ENCODE measurements at places on chromosomes 4 and X.

DNA sequence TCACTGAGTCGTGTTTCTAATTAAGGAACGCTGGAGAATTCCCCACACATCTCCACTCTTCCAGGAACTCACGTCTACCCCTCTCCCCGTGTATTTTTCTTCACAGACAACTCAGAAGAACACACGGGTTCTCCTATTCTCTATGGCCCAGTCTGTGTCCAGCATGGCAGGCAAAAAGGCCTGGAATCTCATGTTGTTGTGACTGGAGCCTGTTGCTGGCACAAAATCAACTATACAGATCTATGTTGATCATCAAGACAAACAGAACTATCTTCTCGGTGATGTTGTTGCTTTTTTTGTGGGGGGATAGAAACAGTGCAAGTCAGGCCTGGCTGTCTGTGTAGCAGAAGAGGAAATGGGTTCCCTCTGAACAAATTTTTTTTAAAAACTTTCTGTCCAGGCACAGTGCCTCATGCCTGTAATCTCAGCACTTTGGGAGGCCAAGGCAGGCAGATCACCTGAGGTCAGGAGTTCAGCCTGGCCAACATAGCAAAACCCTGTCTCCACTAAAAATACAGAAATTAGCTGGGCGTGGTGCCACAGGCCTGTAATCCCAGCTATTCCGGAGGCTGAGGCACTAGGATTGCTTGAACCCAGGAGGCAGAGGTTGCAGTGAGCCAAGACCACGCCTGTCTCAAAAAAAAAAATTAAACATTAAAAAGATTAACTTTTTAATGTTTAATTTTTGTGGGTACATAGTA is 50.5 kb upstream of the CBR4 start:
- no peak for DNase-seq

GRCh38 chr4:39134683-39135306 is 47.5 kb upstream of the WDR19 start:
- DNase-seq, result no peak

- no peak for DNase-seq
Measured at GRCh38 chr4:129668092-129668491, 572.1 kb downstream of the C4orf33 start.

- no peak for DNase-seq
Measured at GRCh38 chrX:65203545-65203944, 227.3 kb upstream of the ZC4H2 start.

DNA sequence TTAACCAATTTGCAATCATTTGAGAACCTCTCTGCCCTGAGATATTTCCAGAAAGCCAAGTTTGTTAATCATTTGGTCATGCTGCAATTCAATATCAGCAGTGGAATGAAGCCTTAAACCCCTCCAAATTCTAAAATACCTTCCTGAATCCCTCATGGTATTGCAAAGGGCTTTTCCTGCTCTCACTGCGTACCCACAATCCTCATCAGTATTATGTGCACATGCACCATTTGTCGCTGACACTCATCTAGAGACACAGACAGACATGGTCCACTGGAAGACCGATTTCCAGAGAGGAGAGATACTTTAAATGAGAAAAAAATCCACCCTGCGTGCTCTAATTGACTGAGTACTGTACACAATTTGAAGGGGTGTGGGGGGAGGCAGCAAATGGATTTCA is 104.4 kb downstream of the GPC3 start:
- no peak for DNase-seq

DNA sequence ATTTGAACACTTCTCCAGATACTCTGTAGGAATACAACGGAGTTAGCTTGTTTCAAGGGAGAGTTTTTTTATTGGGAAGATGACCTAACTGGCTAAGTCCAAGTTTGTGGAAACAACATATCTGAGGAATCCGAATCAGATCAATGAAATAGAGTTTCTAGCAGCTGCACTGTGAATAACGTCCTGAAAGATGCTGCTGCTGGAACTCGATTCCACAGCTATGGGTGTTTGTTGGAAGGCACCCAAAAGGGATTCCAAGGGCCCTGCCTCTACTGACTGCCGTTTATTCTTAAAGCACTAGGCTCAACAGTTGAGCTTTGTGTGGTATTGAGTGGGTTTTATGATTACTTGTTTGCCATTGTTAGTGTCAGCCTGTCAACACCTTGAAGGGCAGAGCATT is 6.6 kb upstream of the GBA3 start:
- no peak for DNase-seq

GRCh38 chr4:62517716-62518115 is 1317.6 kb downstream of the ADGRL3 start:
- DNase-seq, result no peak

- peak; percentile 3 for DNase-seq
Measured at GRCh38 chrX:73214426-73215094, at the start of gene NAP1L2. Gene NAP1L2 (minus strand): TSS chrX:73214851. CDS start chrX:73214492, 359 bp downstream.

- DNase-seq, result no peak
Measured at GRCh38 chrX:20067709-20068561, 48.8 kb downstream of the MAP7D2 start.

GRCh38 chrX:111181951-111182350 is 86.0 kb downstream of the PAK3 start:
- no peak for DNase-seq

GRCh38 chrX:33252306-33252825 is 41.0 kb upstream of the DMD start:
- no peak for DNase-seq

GRCh38 chr4:105989485-105990242 is 94.4 kb downstream of the NPNT start:
- DNase-seq, result no peak
